Osteocyte (in vitro differentiated cells): ENCODE measurements at places on chromosomes 2 and 18. TPM values are rescaled to one million over a fixed set of nuclear protein-coding genes. Genes with fewer than 3 reads are reported as not detected.

GRCh38 chr18:65610939-65611338 is 139.9 kb upstream of the CDH7 start:
- DNase-seq = no peak

DNA sequence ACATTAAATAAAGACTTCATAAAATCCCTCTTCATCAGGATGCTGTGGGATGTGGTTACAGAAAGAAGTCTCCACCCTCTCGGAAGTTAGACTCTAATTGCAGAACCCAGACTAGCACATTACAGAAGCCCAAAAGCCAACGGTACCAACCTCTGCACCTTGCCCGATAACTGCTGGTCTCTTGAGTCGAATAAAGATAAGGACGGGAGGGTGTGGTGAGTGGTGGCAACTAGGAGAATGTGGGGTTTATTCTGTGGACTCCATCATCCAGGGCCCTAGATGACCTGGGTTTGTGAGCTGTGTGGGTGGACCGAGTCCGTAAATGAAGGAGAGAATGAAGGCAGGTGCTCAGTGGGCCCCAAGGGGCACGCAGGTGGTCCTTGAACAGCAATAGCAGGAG is 462.8 kb upstream of the ID2 start:
- DNase-seq = no peak

DNA sequence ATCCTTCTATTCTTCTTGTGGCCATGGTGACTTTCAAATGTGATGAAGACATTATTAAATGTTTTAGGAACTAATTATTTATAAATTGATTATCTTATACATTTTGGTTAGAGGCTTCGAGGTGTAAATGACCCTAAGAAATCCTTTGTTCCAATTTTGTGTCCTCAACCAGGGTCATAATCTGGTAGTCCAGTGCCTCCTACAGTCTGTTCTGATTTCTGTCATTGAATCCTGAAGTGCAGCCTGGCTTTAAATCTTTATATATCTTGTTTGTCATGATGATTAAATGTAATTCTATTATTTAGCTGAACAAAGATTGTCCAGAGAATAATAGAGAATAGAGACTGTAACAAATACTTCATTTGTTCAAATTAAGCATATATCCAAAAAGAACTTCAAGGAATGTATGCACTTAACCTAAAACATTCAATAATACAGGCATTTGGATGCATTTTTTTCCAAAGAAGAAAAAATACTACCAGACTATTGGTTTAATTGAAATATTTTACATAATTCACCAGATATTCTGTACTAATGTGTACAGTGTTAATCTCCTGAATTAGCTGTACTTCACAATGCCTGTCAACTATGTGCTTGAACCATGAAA is 89.8 kb downstream of the PRPF40A start:
- DNase-seq = no peak

- no peak for DNase-seq
Observed at GRCh38 chr18:54035927-54036326, 188.5 kb downstream of the MBD2 start.

DNA sequence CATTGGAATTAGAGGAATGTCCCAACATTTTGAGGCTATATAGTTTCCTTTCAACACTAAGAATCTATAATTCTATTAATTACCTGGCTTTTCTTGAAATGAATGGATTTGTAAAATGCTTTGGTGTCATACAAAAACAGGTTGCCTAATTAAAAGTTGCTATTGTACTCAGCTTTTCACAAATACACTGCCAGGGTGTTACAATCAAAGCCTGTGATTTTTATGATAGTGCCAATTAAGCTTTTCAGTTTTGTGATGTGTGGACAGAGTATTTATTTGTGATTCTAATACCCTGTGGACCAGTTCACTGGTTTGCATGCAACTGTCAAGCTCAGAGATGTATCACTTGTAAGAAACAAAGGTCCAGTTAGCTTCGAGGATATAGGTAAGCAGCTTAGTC is 71.8 kb downstream of the NAB1 start:
- no peak for DNase-seq

- DNase-seq = no peak
Observed at GRCh38 chr2:99811544-99811943, 321.7 kb upstream of the REV1 start.

DNA sequence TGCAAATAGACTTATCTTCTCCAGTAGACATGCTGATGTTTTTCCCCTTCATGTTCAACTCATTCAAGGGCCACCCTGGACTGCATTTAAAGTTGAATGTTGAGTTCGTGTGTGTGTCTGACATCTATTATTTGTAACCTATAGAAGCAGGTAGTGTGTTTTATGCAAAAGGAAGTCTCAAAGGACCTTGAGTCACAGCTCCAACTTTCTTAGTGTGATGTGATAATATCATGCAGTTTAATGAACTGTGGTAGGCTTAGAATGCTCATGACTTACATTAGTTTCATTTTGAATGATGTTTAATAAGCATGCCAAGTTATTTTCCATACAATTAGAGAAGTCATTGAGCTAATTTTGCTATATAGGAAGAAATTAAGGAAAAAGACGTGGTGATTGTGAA is 67.9 kb downstream of the CERS6 start:
- DNase-seq = no peak

DNA sequence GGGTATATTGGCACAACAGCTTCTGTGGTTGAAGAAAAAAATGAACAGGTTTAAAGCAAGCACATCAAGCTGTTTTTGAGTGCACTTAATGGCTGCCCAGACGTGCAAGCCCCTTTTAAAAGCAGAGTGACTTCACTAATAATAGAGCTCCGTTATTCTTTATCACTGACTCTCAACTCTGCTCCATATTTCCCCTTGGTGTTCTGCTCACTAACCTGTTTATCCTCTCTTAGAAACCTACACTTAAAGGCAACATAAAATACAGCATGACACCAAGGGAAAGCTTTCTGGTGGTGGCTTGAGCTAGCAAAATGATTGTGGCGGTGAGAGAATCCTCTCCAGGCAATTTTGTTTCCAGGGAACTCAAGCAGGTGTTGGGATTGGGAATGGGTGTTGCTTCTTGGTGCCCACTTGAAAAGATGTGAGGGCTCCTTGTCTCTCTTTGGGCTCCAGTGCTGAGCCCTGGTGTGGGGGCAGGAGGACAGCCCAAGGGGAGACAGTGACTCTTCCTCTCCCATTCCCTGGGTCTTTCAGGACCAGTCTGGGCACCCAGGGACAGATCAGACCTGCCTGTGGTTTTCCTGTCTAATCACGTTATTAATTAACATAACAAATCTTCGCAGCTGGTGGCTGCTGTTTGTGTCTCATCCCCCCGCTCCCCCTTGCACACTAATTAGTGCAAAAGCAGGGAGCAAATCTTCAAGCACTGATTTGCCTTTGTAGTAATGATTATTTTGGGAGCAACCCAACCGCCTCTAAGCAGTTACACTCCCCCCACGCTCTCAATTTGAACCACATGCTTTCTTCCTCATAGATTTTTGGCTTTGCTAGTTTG is 289.4 kb upstream of the CXCR4 start:
- DNase-seq = no peak

DNA sequence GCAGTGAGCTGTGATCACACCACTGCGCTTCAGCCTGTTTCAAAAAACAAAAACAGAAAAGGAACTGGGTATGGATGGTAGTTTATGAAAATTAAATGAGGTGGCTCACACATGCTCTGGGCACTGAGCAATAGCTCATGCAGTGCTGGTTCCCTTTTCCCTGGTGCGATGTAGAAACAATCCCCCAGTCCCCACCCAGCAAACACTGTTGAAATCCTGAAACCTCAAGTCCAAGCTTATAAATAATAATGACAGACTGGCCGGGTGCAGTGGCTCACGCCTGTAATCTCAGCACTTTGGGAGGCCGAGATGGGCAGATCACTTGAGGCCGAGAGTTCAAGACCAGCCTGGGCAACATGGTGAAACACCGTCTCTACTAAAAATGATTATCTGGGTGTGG is 55.4 kb upstream of the SMAD2 start:
- no peak for DNase-seq

DNA sequence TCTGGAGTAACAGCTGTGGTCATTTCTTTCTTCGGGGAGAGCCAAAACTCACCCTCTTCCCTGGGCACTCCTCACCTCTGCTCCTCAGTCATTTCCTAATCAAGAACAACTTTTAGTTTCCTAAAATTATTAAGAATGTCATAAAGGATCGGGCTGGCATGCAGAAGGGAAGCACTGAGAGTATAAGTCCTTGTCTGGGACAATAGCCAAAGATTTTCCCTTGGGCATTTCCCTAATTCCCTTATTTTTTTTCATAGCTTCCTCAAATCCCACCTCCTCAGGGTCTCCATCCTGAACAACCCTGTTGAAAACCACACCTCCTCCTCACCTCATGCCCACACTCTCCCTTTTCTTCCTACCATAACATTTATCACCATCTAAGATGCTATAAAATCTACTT is 115.0 kb downstream of the MREG start:
- no peak for DNase-seq

- DNase-seq = no peak
Observed at GRCh38 chr2:46580416-46580815, 101.1 kb downstream of the TMEM247 start.

DNA sequence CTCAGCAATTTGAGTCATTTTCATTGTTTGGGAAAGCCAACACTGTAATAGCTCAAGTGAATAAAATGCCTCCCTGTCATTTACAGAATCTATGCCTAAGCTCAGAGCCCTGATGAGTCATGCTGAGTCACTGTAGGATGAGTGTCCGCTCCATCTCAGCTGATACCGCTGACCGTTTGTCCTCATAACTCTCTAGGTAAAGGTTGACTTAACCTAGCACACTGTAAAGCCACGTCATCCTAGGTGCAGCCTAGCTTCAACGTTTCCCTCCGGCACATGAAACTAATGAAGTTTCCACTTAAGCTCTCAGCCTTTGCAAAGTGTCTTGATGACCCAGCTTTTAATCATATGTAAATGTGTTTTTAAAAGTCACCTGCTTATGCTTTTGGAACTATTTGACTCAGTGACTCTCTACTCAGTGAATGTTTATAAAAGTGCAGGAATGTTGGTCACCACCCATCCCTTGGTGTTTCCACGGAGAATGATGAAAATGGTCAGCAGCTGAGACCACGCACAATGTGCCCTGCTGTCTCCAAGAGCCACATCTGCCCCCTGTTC is 154.0 kb downstream of the PMAIP1 start:
- no peak for DNase-seq

DNA sequence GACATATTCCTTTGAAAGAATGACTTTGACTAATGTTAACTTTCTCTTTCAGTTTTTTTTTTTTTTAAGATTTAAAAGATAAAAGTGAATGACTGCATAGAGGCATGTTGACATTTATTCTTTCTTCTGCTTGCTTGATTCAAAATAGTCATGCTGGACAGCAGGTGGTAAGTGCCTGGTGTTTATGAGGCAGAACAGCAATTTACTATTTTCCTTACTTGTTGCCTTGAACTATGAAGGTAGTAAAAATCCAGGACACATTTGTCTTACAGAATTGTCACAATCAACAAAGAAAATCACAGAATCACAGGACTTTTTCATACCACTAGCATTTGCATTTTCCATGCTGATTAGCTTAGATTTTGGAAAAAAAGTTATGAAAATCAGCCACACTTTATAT is 388.3 kb downstream of the CTNNA2 start:
- no peak for DNase-seq

- DNase-seq = no peak
Observed at GRCh38 chr2:239399921-239400595, 762 bp downstream of the HDAC4 start.

DNA sequence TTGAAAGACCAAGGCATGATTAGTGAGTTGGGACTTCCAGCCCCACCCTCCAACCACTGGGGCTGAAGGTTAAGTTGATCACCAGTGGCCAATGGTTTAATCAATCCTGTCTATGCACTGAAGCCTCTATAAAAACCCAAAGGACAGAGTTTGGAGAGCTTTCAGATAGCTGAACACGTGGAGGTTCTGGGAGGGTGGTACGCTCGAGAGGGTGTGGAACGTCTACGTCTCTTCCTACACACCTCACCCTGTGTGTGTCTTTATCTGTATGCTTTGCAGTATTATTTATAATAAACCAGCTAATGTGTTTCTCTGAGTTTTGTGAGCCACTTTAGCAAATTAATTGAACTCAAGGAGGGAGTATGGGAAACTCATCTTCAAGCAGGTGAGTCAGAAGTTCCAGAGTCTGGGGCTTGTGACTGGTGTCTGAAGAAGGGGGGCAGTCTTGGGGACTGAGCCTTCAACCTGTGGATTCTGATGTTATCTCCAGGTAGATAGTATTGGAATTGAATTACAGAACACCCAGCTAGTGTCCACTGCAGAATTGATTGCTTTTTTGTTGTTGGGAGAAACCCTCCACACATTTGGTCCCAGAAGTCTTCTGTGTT is 20.3 kb downstream of the ACTR3 start:
- no peak for DNase-seq

- no peak for DNase-seq
Observed at GRCh38 chr2:159076241-159076640, 107.8 kb downstream of the TANC1 start.

DNA sequence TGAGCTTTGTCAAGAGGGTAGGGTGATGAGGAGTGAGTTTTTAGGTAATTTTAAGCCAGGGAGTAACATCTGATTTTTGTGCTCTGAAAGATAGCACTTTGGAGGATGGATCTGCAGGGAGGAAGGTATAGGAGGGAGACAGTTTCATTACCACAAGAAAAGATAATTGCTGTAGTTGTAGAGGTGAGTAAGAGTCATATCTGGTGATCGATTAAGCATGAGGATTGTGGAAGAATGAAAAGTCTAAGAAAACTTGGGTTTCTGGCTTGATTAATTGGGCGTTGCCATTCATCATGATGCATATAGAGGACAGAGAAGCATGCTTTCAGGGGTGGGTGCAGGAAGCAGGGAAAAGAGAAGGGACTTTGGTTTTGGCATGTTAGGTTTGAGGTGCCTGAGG is 18.5 kb downstream of the KCMF1 start:
- DNase-seq = no peak

DNA sequence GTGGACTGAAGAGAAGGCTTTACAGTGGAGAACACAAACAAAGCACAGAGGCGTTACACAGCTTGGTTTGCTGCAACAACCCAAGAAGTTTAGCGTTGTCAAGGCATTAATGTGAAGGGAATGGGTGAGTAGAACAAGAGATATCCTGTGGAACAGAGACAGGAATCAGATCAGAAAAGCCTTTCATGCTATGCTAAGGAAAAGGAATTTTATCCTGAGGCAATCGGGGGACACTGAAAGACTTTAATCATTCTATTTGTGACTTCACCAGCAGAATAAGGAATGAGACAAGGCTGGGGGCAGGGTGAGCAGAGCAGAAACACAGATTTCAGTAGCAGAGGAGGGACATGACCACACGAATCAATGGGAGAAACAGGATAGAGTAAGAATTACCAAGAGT is 600.7 kb downstream of the IRS1 start:
- no peak for DNase-seq

- no peak for DNase-seq
Observed at GRCh38 chr2:105631011-105631410, 113.7 kb upstream of the NCK2 start.

- no peak for DNase-seq
Observed at GRCh38 chr2:174840436-174840835, 76.2 kb upstream of the CHRNA1 start.

GRCh38 chr2:106953779-106954178 is 67.8 kb upstream of the ST6GAL2 start:
- DNase-seq = no peak

GRCh38 chr2:73063909-73064875 is 7.3 kb downstream of the SFXN5 start:
- no peak for DNase-seq

Gene SERPINB4
- not detected in 2 replicates for total RNA-seq

Gene PTPRN
- 0.24 TPM in 1 of 2 replicates, not detected in the other for total RNA-seq

Gene ADAM23
- 10.4 and 11.4 TPM in 2 replicates for total RNA-seq

Gene DSEL
- total RNA-seq = 105 and 108 TPM in 2 replicates

Gene IFIH1
- total RNA-seq = 5.4 and 6.4 TPM in 2 replicates

Gene EHD3
- 25.9 and 26.2 TPM in 2 replicates for total RNA-seq

Gene G6PC2
- not detected in 2 replicates for total RNA-seq

Gene TFPI
- total RNA-seq = 325 and 334 TPM in 2 replicates

Gene RNU2-63P
- total RNA-seq = 4.7 TPM in 1 of 2 replicates, not detected in the other

Gene LRATD1
- not detected in 2 replicates for total RNA-seq

Gene ABHD3
- total RNA-seq = 8.8 and 10.0 TPM in 2 replicates

Gene SUCLG1
- total RNA-seq = 51.8 and 52.4 TPM in 2 replicates
